ENCODE measurements at places on chromosomes 11 and 22.
A peak's percentile ranks its signal among the peaks of the same experiment; 100 is the strongest.

GRCh38 chr22:42313204-42313603, 42.8 kb upstream of the TCF20 start:
- DNase-seq, result peak; percentile 30

DNA sequence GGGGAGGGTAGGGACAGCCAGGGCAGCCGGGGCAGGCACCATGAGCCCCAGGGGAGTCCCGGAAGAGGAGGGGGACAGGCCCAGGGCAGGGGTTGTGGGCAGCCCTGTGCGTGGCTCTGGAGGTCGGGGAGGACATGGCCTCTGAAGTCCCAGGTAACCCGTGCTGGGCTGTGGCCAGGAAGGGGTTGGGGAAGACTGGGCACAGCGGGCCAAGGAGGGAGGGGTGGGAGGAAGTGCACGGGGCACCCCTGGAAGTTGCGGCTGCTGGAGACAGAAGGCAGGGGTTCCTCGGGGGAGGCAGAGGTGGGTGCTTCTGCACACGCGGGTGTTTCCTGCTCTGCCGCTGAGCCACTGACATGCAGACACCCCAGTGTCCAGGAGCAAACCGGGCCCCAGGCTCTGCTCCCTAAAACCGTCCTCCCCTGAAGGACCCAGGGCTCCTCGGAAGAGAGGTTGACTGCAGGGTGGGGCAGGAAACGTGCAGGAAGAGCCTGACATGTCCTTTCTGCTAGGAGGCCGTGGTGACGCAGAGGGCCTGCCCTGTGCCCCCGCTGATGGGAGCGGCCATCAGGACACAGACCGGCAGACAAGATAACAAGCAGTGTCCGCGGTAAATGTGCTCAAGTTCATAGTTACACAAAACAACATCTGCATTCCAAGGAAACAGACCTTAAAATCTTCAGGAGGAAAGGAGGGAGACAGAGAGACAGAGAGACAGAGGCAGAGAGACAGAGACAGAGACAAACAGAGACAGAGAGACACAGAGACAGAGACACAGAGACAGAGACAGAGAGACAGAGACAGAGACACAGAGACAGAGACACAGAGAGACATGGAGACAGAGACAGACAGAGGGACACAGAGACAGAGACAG, 5.7 kb downstream of the TNNI2 start:
- no peak for DNase-seq

- DNase-seq, result no peak
Measured at GRCh38 chr22:20989323-20990138, 7.4 kb downstream of the LZTR1 start.

DNA sequence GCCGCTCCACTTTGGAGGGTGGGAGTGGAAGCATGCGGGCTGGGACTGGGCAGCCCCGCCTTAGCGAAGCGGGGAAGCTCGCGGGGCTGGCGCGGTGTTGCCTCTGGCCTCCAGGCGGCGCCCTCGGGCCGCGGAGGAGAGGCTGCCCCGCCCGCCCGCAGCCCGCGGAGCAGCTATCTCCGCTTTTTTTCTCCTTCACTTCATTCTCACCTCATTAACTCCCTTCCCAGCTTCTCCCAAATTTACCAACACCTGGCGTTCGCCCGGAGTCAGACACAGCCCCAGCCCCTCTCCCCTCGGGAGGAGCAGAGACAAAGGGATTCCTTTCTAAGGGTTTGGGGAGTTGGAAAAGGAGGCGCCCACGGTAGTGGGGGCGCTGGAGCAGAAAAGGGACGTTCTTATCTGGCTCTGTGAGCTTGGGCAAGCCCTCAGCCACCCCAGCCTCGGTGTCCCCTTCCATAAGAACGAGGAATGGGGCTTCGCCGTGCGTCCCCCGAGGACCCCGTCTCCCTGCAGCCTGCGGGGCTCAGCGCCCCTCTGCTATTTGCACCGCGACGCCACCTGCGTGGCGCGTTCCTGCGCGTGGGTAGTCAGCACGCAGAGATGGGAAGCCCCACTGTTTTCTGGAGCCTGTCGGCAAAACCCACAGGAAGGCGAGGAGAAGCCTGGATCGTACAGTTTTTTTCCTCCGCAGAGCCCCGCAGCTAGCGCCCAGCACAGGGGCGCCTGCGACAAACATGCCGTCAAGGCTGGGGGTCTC, 1.5 kb upstream of the WNT11 start:
- peak; percentile 77 for DNase-seq

- no peak for DNase-seq
Measured at GRCh38 chr22:37627545-37627944, 11.9 kb upstream of the SH3BP1 start.

- no peak for DNase-seq
Measured at GRCh38 chr22:39524753-39525657, 4.6 kb downstream of the ATF4 start.

DNA sequence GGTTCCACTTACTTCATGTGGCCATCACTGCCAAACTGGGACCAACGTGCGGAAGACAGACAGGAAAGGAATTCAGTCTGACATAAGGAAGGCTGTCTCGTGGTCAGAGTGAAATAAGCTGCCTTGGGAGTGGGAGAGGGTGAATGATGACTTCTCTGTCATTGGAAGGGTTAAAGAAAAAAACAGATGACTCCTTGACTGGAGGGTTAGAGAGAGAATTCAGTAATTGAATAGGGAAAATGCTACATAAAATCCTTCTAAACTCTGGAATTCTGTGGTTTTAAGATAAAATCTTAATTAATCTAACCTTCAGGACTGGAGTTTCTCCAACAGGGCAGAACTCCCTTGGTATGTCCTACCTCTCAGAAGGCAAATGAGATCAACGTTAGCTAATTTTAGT, 33.8 kb downstream of the RAB30 start:
- no peak for DNase-seq

GRCh38 chr11:80084608-80085007, 643.8 kb upstream of the TENM4 start:
- no peak for DNase-seq

- DNase-seq, result peak; percentile 53
Measured at GRCh38 chr11:17476317-17477083, at the start of gene ABCC8. Gene ABCC8, minus strand, starts transcription at chr11:17476845. Its CDS starts 69 bp downstream, at chr11:17476776.

GRCh38 chr11:128239306-128239705, 348.1 kb downstream of the ETS1 start:
- no peak for DNase-seq
